Breast epithelium (tissue), 4 donors: ENCODE measurements at places on chromosomes 1 and 21. TPM values are rescaled to one million over a fixed set of nuclear protein-coding genes. Genes with fewer than 3 reads are reported as not detected.

Gene SLC44A3
- total RNA-seq, result 2.1 TPM

Gene HOOK1
- 12.5 TPM for total RNA-seq

DNA sequence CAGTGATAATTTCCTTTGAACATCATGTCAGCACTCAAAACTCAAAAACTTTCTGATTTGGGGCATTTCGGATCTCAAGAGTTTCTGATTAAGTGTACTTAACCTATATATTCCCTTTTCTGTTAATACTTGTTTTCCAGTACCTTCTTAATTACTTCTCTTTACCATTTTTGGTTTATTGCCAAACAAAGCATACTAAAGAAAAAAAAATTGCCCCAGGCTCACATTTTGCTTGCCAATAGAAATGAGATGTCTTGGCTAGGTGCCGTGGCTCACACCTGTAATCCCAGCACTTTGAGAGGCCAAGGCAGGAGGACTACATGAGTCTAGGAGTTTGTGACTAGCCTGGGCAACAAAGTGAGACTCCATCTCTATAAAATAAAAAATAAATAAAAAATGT lies 4.8 kb downstream of the PSMD4 start:
- no peaks in the 10 kb centered on the region for H3K36me3 ChIP-seq
- no peak overlapping the region for H3K27ac ChIP-seq
- H3K4me3 ChIP-seq, result no peak overlapping the region
- peaks cover 4% of the 10 kb centered on the region for H3K4me1 ChIP-seq

DNA sequence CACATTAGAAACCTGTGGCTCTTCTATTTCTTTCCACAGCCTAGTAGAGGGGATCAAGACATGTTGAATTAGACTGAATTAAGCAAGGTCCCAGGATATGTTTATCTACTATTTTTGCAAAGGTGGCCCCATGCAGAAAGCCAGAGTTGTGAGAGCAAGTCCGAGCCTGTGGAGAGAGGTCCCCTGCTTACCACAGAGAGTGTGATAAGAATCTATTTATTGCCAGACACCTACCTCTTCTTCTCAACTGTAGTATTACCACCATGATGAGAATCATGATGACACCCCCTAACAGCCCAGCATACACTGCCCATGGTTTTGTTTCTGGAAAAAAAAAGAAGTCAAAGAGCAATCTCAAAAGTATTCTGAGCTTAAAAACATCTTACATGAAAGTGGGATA lies 23.0 kb downstream of the SLAMF1 start:
- no peak overlapping the region for H3K27ac ChIP-seq
- H3K27me3 ChIP-seq, result no peaks in the 10 kb centered on the region
- no peak overlapping the region for H3K4me3 ChIP-seq
- no peaks in the 10 kb centered on the region for H3K4me1 ChIP-seq
- DNase-seq, result no peak
- no peaks in the 10 kb centered on the region for H3K36me3 ChIP-seq
